ENCODE measurements at places on chromosomes 16 and 17. TPM values are rescaled to one million over a fixed set of nuclear protein-coding genes. Genes with fewer than 3 reads are reported as not detected.

DNA sequence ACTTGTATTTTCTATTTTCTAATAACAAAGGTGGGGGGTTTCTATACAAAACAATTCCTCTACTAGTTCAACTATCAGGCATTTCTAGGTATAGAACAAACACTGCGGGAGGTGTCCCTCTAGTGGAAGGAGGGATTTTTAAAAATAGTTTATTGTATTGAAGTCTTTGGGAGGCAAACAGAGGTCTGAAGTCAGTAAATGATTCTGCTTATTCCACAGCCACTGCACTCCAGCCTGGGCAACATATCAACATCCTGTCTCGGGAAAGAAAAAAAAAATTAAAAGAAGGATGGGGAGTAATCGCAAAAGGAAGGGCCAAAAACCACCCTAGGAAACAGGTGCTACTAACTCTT, 648 bp upstream of the ERCC4 start:
- no peaks in the 10 kb centered on the region for H3K36me3 ChIP-seq
- H3K4me3 ChIP-seq: peak overlapping the region; percentile 98
- DNase-seq: no peak
- peak overlapping the region; percentile 31 for H3K27ac ChIP-seq

CLEC19A gene
- not detected for total RNA-seq

DNA sequence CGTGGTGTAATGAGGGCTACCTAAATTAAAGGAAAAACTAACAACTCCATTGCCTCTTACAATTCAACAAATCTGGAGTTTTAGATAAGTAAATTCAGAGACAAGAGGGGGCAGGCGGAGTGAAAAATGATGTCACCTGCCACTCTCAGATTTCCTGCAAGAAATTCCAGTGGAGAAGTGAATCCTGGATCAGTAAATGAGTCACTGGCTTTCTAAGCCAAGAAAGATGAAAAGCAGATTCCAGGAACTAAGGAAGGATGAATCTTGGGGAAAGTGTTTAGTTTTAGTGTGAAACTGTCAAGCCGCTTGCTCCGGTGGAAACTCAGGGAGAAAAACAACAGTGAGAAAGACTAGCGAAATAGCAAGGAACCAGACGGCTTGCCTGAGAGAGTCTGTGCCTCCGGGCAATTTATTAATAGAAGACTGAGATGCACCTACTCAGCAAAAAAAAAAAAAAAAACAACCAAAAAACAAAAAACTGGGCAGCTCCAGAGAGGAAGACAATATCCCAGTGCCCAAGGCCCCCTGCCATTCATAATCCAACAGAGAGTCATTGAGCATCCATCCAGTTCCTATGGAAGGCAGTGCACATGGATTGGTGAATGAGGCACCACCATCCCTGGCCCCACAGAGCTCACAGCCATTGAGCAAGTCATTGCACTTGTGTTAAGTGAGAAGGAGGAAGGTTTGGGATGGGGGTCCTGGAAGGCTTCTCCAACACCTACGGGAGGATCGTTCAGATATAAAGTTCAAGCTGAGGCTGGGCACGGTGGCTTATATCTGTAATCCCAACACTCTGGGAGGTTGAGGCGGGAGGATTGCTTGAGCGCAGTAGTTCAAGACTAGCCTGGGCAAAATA, 12.1 kb upstream of the RIPOR1 start:
- H3K27ac ChIP-seq: no peak overlapping the region
- no peak overlapping the region for H3K4me3 ChIP-seq
- H3K36me3 ChIP-seq: no peaks in the 10 kb centered on the region
- H3K4me1 ChIP-seq: peaks cover 9% of the 10 kb centered on the region
- DNase-seq: no peak
- peaks cover 1% of the 10 kb centered on the region for H3K27me3 ChIP-seq

CD300LF gene
- not detected for total RNA-seq

DNA sequence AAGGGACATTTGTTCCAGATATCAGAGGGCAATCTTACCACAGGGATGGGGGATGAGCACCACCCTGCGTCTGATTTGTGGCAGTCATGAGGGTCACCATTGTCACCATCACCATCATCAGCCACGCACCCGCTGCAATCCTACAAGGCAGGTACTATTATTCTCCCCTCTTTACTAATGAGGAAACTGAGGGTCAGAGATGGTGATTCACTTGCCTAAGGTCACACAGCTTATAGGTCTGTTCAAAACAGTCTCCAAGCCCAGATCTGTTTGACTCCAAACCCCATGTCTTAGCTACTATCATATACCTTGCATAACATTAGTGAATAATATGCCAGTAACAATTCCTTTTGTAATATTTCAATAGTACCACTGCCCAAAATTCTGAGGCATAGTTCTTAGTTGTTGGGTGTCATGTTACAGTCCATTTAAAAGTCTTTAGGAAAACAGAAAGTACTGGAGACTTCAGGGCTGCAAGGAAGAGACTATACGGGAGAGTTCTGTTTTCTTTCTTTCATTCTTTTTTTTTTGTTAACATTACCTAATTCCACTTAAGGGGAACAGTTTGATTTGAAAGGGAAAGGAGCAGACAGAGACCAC, 166.4 kb downstream of the C16orf95 start:
- no peak overlapping the region for H3K27ac ChIP-seq
- DNase-seq: no peak
- no peak overlapping the region for H3K4me3 ChIP-seq
- no peaks in the 10 kb centered on the region for H3K36me3 ChIP-seq
- H3K27me3 ChIP-seq: peaks cover 2% of the 10 kb centered on the region

DNA sequence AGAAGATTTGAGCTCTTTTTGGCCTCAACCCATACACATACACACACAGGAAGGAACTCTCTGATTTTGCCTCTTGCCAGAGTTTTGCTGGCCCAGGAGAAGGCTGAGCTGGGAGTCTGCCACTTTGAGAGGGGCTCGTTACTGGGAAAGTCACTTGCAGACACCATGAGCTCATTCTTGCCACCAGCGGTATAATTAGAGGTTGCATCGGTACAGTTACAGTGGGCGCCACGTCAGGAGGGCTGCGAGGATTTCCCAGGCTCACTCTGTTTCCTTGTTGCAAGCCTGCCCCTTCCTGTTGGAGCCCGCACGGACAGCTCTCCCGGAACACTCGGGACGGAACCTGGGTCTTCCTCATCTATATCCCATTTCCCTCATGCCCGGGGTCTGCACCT, 3.1 kb upstream of the SDK2 start:
- H3K36me3 ChIP-seq: no peaks in the 10 kb centered on the region
- peaks cover 14% of the 10 kb centered on the region for H3K4me1 ChIP-seq
- peaks cover 36% of the 10 kb centered on the region for H3K27me3 ChIP-seq
- no peak overlapping the region for H3K27ac ChIP-seq
- no peak overlapping the region for H3K4me3 ChIP-seq

- peaks cover 30% of the 10 kb centered on the region for H3K4me1 ChIP-seq
- no peaks in the 10 kb centered on the region for H3K36me3 ChIP-seq
- no peak for DNase-seq
- H3K27me3 ChIP-seq: peaks cover 49% of the 10 kb centered on the region
- peak overlapping the region; percentile 25 for H3K27ac ChIP-seq
- H3K4me3 ChIP-seq: no peak overlapping the region
Observed at GRCh38 chr17:77884019-77884418, 74.5 kb upstream of the TNRC6C start.

- no peak overlapping the region for H3K4me3 ChIP-seq
- no peaks in the 10 kb centered on the region for H3K36me3 ChIP-seq
- no peak overlapping the region for H3K27ac ChIP-seq
- H3K4me1 ChIP-seq: peaks cover 8% of the 10 kb centered on the region
- peaks cover 14% of the 10 kb centered on the region for H3K27me3 ChIP-seq
Observed at GRCh38 chr17:8392274-8392673, 5.4 kb downstream of the RNF222 start.

CDRT15 gene
- total RNA-seq: not detected

SMTNL2 gene
- total RNA-seq: 68.2 TPM

EPOP gene
- 3.7 TPM for total RNA-seq

- H3K4me3 ChIP-seq: no peak overlapping the region
- DNase-seq: no peak
- H3K36me3 ChIP-seq: no peaks in the 10 kb centered on the region
- H3K27ac ChIP-seq: peak overlapping the region; percentile 18
- H3K27me3 ChIP-seq: peaks cover 10% of the 10 kb centered on the region
- peaks cover 16% of the 10 kb centered on the region for H3K4me1 ChIP-seq
Observed at GRCh38 chr17:43416998-43417890, 18.5 kb downstream of the ARL4D start.

- H3K27ac ChIP-seq: peak overlapping the region; percentile 93
- H3K4me3 ChIP-seq: peak overlapping the region; percentile 11
- DNase-seq: no peak
- H3K27me3 ChIP-seq: no peaks in the 10 kb centered on the region
- peaks cover 27% of the 10 kb centered on the region for H3K4me1 ChIP-seq
Observed at GRCh38 chr16:11302977-11303376, 21.8 kb upstream of the PRM1 start.

- H3K36me3 ChIP-seq: no peaks in the 10 kb centered on the region
- H3K4me1 ChIP-seq: peaks cover 16% of the 10 kb centered on the region
- DNase-seq: no peak
Observed at GRCh38 chr16:66895689-66895979, 15.3 kb downstream of the PDP2 start.

FOXL1 gene
- total RNA-seq: 2.5 TPM

SRSF1 gene
- total RNA-seq: 267 TPM

DNA sequence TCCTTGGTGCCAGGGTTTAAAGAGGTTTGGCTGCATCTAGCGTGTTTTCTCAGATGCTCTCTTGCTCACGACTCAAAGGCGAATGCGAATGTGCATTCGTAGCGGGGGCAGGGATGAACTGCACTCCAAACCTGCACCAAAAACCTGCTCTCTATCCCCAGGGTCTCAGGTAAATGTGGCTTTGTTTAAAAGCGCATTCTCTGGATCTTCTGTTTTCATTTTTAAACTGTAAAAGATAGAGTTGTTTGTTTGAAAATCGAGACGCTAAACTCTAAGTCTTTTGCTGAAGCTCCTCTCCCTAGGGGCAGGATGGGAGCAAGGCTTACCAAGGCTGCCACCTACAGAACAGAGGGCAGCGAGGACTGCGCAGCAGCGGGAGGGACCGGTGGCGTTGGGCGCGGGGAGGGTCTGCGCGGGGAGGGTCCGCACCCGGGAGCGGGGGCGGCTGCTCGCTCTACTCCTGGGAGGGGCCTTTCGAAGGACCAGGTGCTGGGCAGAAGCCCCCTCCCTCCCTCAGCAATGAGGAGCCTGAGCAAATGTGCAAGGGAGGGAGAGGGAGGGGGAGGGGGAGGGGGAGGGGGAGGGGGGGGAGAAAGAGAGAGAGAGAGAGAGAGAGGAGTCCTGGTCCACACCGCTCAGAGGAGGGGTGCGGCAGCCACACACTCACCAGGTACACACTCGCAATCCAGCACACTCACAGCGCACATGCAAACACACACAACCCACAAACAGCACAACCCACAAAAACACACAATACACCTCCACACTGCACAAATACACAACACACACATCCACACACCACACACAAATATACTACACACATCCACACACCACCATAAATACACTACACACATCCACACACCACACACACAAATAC, 142.8 kb downstream of the GRIN2A start:
- DNase-seq: peak; percentile 44
- H3K4me1 ChIP-seq: peaks cover 3% of the 10 kb centered on the region
- H3K4me3 ChIP-seq: peak overlapping the region; percentile 58

POLR2C gene
- total RNA-seq: 65.0 TPM

- H3K4me1 ChIP-seq: peaks cover 33% of the 10 kb centered on the region
- no peaks in the 10 kb centered on the region for H3K36me3 ChIP-seq
- peak overlapping the region; percentile 75 for H3K4me3 ChIP-seq
- H3K27ac ChIP-seq: peak overlapping the region; percentile 83
Observed at GRCh38 chr17:44830359-44831288, 537 bp upstream of the GJC1 start.

TAT gene
- 0.07 TPM for total RNA-seq

DNA sequence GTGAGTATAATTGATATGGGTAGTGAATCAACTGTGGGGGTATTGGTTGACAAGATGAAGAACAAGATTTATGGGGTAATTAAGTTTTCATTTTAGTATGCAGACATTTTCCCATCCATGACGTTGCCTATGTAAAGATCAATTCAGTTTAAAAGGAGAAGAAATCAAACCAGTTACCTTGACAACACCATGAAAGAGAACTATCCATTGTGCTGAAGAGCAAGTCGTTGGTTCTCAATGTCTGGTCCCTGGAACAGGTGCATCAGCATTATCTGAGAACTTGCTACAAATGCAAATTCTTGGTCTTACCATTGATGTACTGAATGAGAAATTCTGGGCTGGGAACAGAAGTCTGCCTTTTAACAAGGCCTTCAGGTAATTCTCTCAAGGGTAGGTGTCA, 801 bp upstream of the OR4D2 start:
- no peak overlapping the region for H3K27ac ChIP-seq
- H3K27me3 ChIP-seq: peaks cover 83% of the 10 kb centered on the region
- no peaks in the 10 kb centered on the region for H3K36me3 ChIP-seq
- H3K4me3 ChIP-seq: no peak overlapping the region
- H3K4me1 ChIP-seq: no peaks in the 10 kb centered on the region

CCDC200 gene
- not detected for total RNA-seq

DNA sequence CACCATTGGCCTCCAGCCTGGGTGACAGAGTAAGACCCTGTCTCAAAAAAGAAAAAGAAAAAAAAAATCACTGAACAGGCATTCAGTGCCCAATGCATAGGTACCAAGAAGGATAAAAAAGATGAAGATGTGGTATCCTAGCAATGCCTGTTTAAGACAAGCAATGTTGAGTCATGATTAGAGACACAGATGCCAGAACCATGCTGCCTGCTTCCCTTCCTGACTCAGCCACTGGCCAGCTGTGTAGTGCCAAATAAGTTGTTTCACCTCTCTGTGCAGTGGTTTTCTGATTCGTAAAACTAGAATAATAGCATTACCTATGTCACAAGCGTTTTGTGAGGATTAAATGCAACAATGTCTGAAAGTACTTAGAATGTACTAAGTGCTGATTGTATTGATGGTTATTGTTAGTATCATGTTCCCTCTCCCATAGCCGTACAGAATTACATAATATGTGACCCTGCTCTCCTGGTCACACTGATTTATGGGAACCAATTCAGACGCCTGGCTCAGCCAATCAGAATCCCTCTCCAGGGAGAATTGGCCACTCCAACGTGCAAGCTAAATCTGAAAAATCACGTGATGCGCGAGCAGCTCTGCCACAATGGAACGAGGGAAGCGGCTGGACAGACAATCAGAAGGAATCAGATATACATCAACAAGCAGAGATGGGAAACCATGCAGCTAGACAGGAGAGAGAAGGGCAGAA, 241.9 kb downstream of the SLC39A11 start:
- DNase-seq: no peak
- H3K4me3 ChIP-seq: no peak overlapping the region
- H3K4me1 ChIP-seq: peaks cover 5% of the 10 kb centered on the region
- H3K27me3 ChIP-seq: no peaks in the 10 kb centered on the region
- H3K27ac ChIP-seq: no peak overlapping the region
